ENCODE measurements at places on chromosomes 16 and 17.

DNA sequence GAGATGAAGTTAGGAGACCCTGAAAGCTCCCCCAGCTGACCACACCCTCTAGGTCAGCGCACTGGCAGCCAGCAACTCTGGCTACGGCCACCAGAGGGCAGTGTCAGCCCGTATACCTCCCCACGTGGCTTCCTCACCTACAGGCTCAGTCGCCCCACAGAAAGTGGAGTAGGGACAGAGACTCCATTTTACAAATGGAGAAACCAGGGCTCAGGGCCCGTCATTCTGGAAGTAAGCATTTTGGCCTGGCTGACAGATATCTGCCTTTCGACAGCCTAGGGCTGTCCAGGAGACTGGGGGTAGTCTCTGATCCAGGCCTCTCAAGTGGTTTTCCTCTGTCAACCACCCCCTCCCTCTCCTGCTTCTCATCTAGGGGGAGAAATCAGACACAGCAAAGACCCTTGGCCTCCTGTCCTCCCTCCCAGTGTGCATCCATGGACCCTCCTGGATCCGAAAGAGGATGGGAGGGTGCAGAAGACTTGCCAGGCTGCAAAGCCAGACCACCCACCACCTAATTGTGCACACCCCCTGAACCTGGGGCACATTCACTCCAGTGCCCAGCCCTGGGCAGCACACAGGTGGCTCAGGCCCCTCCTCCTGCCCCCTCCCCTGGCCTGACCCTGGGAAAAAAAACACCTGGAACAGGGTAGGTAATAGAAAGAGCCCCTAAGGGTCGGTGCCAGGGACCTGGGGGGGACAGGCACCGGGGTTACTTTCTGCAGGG lies 3.8 kb upstream of the HAP1 start:
- no peak overlapping the region for H3K27ac ChIP-seq
- peak; percentile 85 for DNase-seq
- H3K4me3 ChIP-seq: no peak overlapping the region
- H3K4me1 ChIP-seq: peaks cover 18% of the 10 kb centered on the region

- H3K27ac ChIP-seq: no peak overlapping the region
- H3K36me3 ChIP-seq: peaks cover 97% of the 10 kb centered on the region
- H3K4me3 ChIP-seq: no peak overlapping the region
- H3K4me1 ChIP-seq: peaks cover 6% of the 10 kb centered on the region
Measured at GRCh38 chr16:2768403-2769089, 8.5 kb downstream of the ELOB start.

- no peak overlapping the region for H3K4me3 ChIP-seq
- no peak overlapping the region for H3K27ac ChIP-seq
- peaks cover 18% of the 10 kb centered on the region for H3K4me1 ChIP-seq
- peaks cover 73% of the 10 kb centered on the region for H3K27me3 ChIP-seq
- H3K36me3 ChIP-seq: no peaks in the 10 kb centered on the region
Measured at GRCh38 chr16:51149251-51149661, 1.8 kb downstream of the SALL1 start.

DNA sequence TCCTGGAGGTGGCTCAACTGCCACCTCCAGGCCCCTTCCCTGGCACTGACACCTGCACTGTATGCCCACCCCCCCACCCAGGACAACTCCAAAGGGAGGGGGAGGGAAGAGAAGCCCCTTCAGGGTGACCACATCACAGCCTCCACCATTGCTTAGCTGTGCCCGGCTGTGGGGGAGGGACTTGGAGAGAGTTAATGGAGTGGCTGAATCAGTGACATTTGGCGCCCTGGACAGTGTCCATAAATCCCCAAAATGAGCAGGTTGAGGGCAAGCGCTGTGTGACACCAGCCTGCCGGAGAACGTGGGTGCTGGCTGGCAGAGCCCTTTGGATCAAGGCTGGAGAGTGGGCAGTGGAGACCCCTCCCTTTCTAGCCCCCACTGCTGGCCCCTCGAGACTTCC lies 883 bp downstream of the USH1G start:
- peaks cover 75% of the 10 kb centered on the region for H3K27me3 ChIP-seq
- peaks cover 22% of the 10 kb centered on the region for H3K4me1 ChIP-seq
- DNase-seq: no peak
- H3K27ac ChIP-seq: no peak overlapping the region
- H3K4me3 ChIP-seq: no peak overlapping the region

Measured in lower lobe of right lung (tissue), 2 donors.